Progenitor cell of endocrine pancreas (in vitro differentiated cells): ENCODE measurements at places on chromosomes 6 and 20. TPM values are rescaled to one million over a fixed set of nuclear protein-coding genes. Genes with fewer than 3 reads are reported as not detected.
A peak's percentile ranks its signal among the peaks of the same experiment; 100 is the strongest.

DNA sequence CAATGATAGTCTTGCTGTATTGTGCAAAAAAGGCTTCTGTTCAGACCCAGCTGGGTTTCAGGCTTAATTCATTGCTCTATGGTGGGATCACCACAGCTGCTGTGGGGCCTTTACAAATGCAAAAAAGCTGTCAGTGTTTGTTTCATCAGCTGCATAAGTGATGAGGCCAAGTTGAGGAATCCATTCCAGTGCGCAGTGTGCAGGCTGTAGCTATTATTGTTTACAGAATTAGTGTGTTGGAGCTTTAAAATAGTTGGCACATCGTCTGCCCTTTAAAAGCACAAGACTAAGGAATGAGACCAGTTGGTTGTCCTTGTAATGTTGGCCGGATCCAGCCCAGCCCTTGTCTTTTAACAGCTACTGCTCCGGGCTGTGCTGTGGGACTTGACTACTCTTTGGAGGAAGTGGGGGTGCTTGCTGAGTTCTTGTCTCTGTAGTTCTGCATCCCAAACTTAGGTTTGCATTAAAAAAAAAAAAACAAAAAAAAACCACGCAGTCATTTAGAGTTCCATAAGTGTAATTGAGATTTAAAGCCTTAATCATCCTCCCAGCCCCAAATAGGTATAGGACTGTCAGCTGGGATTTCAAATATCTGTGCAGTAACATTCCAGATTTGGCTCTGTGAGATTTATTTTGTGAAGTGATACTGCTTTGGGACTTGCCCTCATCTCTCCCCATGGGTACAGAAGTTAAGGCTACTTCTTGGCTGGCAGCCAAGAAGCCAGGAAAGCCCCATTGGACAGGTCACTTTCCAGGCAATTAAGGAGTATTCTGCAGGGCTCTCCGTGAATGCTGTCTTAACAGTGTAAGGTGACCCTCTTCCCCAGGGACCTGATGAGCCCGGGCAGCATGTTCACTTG is 19.3 kb downstream of the JARID2 start:
- H3K27ac ChIP-seq: peak overlapping the region; percentile 5
- peaks cover 2% of the 10 kb centered on the region for H3K36me3 ChIP-seq
- no peak overlapping the region for H3K4me3 ChIP-seq
- DNase-seq: no peak

DNA sequence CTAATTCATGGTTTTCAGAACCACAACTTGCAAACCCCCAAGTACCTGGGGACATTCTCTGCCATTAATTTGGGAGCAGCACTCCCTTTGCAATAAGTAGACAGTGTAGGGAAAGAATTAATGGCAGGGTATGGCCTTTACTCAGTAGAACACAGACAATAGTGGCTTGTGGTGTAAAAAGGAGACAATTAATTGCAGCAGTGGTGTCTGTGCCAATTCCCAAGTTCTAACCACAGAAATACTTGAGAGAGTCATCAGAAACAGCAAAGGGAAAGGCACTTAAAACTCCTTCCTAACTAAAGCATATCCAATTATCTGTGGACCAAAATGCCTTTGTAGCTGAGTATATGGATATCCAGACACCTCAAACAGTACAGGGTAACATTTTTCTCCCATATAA is 257.6 kb upstream of the POU3F2 start:
- H3K4me1 ChIP-seq: no peaks in the 10 kb centered on the region
- no peaks in the 10 kb centered on the region for H3K36me3 ChIP-seq
- H3K27ac ChIP-seq: no peak overlapping the region
- H3K27me3 ChIP-seq: no peaks in the 10 kb centered on the region
- no peak for DNase-seq

GRCh38 chr20:1337441-1337840 is 8.5 kb upstream of the SDCBP2 start:
- DNase-seq: no peak
- H3K27ac ChIP-seq: no peak overlapping the region
- H3K4me1 ChIP-seq: peaks cover 1% of the 10 kb centered on the region
- H3K27me3 ChIP-seq: no peaks in the 10 kb centered on the region
- H3K4me3 ChIP-seq: no peak overlapping the region

GRCh38 chr6:108464418-108465097 is 96.2 kb upstream of the FOXO3 start:
- no peak for DNase-seq
- H3K27me3 ChIP-seq: no peaks in the 10 kb centered on the region
- no peaks in the 10 kb centered on the region for H3K36me3 ChIP-seq
- no peak overlapping the region for H3K4me3 ChIP-seq

GRCh38 chr6:168725802-168726201 is 284.8 kb downstream of the SMOC2 start:
- H3K4me1 ChIP-seq: peaks cover 4% of the 10 kb centered on the region
- no peak overlapping the region for H3K27ac ChIP-seq
- no peak for DNase-seq
- H3K27me3 ChIP-seq: peaks cover 2% of the 10 kb centered on the region
- no peak overlapping the region for H3K4me3 ChIP-seq
- no peaks in the 10 kb centered on the region for H3K36me3 ChIP-seq

Gene PAK5
- 9.7 and 12.2 TPM in 2 replicates for total RNA-seq

Gene PRSS35
- total RNA-seq: 8.5 and 9.9 TPM in 2 replicates
